ENCODE measurements at places on chromosomes 16 and 17. TPM values are rescaled to one million over a fixed set of nuclear protein-coding genes. Genes with fewer than 3 reads are reported as not detected.

- DNase-seq = no peak
Measured at GRCh38 chr17:65093930-65094329, 37.4 kb upstream of the GNA13 start.

CA5A gene
- total RNA-seq = not detected

TBC1D3I gene
- 0.38 TPM for total RNA-seq

DNA sequence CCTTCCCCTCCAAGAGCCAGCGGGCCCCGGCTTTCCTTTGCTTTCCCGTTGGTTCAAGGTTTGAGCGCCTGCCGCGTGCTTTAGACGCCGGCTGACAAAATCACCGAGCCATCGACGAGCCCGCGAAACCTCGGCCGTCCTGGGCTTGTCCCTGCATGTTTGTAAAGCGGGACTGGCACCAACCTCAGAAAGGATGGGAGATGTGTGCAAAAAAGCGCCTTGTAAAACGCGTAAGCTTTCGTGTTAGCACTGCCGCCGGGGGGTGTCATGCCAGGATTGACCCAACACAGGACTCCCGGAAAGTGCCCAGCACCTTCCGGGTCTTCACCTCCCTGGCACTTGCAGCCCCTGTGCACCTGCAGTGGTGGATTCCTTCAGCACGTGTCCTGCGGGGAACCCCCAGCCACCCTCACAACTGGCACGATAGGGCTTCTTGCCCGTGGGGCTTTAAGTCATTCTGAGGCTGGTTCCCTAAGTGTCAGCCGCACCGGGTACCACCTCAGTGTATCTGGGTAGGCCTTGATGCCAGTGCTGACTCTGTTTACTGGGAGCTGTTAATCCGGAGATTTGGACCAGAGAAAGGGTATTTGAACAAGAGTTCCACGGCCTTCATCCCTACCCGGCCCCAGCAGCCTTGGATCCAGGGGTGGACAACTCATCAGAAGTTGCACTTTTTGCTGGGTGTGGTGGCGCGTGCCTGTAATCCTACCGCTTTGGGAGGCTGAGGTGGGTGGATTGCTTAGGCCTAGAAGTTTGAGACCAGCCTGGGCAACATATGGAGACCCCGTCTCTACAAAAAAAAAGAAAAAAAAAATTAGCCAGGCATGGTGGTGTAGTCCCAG, 817 bp downstream of the NDUFAF8 start:
- no peak for DNase-seq

DNA sequence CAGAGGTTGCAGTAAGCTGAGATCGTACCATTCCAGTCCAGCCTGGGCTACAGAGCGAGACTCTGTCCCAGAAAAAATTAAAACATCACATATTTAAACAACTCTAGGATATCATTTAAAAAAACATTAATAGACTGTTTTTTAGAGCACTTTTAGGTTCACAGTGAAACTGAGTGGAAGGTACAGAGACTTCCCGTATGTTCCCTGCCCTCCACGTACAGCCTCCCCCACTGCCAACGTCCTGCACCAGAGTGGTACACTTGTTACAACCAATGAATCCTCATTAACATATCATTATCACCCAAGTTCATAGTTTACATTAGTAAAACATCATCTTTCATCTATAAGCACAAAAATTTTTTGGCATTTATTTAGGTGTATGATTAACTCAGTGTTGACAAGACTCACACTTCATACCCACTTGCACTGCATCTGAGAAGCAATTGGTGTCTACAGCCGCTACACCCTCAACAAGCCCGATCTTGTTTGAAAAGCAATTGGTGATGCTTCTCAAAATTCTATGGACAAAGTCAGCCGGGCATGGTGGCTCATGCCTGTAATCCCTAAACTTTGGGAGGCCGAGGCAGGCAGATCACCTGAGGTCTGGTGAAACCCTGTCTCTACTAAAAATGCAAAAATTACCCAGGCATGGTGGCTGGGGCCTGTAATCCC, 39.9 kb upstream of the STH start:
- no peak for DNase-seq

CTCF gene
- total RNA-seq = 25.6 TPM

- no peak for DNase-seq
Measured at GRCh38 chr16:28843766-28844165, 2.4 kb downstream of the TUFM start.

SLC47A1 gene
- 11.8 TPM for total RNA-seq

DNA sequence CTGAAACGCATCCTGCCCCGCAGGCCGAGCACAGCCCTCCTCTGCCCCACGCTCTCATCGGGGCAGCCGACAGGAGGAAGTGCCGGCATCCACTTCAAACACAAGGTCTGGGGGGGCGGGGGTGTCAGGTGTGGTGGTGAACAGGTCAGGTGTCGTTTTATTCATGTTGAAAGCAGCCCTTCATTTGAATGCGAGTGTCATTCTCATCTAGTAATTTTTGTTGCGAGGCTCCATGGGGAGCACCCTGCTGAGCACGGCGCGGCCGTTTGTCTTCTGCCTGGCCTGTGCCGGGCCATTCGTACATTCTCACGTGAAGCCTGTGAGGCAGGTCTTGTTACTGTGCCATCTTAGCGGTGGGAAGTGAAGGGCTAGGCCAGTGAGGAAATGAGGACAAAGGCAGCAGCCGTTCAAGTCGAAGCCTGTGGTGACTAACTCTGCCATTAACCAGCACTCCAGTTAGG, 1.9 kb downstream of the ACSF3 start:
- DNase-seq = no peak

DNA sequence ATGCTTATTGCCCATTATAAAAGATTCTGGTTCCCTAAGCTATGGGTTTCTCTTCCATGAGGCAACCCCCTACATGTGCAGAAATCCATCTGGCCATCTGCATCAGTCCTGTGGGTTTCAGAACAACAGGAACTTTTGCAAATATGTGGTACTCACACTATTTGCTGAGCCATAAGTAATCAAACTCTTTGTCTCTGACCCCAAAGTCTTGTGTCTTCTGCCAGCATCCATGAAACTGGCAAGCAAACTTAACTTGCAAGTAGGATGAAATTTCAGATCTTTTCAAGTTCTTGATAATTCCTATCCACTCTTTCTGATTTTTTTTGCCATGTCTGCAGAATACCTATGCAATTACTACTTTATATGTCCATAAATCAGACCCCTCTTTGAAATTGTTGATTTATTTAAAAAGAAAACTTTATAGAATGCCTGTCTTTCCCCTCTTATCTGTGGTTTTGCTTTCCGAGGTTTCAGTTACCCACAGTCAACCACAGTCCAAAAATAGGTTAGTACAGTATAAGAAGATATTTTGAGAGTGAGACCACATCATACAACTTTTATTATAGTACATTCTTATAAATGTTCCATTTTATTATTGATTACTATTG, 158.4 kb upstream of the IRX3 start:
- DNase-seq = no peak
